ENCODE measurements at places on chromosomes 16 and 17. TPM values are rescaled to one million over a fixed set of nuclear protein-coding genes. Genes with fewer than 3 reads are reported as not detected.
A peak's percentile ranks its signal among the peaks of the same experiment; 100 is the strongest.

GRCh38 chr17:34226011-34226743 is 28.9 kb upstream of the CCL2 start:
- no peak overlapping the region for H3K4me3 ChIP-seq
- H3K27me3 ChIP-seq = peaks cover 25% of the 10 kb centered on the region
- H3K36me3 ChIP-seq = no peaks in the 10 kb centered on the region
- DNase-seq = no peak
- no peaks in the 10 kb centered on the region for H3K4me1 ChIP-seq
- H3K27ac ChIP-seq = no peak overlapping the region

DNA sequence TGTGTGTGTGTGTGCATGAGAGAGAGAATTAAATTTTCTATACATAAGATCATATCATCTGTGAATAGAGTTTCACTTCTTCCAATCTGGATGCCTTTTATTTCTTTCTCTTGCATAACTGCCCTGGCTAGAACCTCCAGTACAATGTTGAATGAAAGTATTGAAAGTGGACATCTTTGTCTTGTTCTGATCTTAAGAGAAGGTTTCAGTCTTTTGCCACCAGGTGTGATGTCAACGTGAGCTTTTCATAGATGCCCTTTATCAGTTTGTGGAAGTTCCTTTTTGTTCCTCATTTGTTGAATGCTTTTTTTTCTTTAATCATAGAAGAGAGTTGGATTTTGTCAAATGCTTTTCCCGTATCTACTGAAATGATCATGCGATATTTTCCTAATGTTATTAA is 63.3 kb downstream of the RNF213 start:
- no peak overlapping the region for H3K27ac ChIP-seq
- no peak overlapping the region for H3K4me3 ChIP-seq
- H3K27me3 ChIP-seq = no peaks in the 10 kb centered on the region
- no peak for DNase-seq
- H3K4me1 ChIP-seq = peaks cover 5% of the 10 kb centered on the region

The KCNH4 gene
- total RNA-seq = 0.24 TPM

DNA sequence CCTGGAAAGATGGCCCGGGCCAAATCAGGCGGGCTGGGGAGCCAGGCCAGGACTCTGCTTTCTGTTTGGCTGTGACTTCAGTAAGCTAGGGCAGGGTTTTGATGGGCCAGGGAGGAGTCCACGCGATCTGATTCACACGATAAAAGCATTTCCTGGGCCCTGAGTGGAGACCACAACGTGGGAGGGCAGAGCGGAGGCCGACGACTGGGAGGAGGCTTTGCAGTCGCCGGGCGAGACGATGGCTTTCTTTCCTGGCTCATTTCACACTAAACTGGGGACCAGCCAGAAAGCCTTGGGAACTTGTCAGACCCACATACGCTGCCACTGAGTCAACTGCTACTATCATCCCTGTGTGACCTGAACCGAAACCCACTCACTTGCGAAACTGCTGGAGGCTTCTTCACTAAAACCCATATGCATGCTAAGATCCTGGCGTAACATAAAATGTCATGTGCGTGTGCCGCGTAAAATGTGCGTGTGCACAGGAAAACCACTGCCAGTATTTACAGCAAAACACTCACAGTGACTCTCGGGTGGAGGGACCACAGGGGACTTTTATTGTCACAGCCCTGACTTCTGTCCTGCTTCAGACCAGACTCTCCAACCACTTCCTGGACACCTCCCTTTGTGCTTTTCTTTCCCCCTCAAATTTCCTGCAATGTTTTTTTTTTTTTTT is 14.2 kb upstream of the RHBDF2 start:
- H3K4me1 ChIP-seq = peaks cover 22% of the 10 kb centered on the region
- H3K27me3 ChIP-seq = no peaks in the 10 kb centered on the region
- H3K4me3 ChIP-seq = peak overlapping the region; percentile 62
- DNase-seq = peak; percentile 88
- no peaks in the 10 kb centered on the region for H3K36me3 ChIP-seq

GRCh38 chr16:78462288-78463208 is 363.1 kb downstream of the WWOX start:
- H3K27me3 ChIP-seq = no peaks in the 10 kb centered on the region
- DNase-seq = no peak
- no peaks in the 10 kb centered on the region for H3K4me1 ChIP-seq
- H3K27ac ChIP-seq = no peak overlapping the region

- peaks cover 2% of the 10 kb centered on the region for H3K4me1 ChIP-seq
These were observed 3.8 kb upstream of the HAP1 start for GRCh38 chr17:41738077-41738800.

The OR1A1 gene
- total RNA-seq = not detected

GRCh38 chr16:87263418-87264052 is 53.7 kb downstream of the C16orf95 start:
- H3K36me3 ChIP-seq = no peaks in the 10 kb centered on the region
- no peak overlapping the region for H3K4me3 ChIP-seq
- no peak for DNase-seq
- H3K4me1 ChIP-seq = no peaks in the 10 kb centered on the region
- H3K27me3 ChIP-seq = no peaks in the 10 kb centered on the region

DNA sequence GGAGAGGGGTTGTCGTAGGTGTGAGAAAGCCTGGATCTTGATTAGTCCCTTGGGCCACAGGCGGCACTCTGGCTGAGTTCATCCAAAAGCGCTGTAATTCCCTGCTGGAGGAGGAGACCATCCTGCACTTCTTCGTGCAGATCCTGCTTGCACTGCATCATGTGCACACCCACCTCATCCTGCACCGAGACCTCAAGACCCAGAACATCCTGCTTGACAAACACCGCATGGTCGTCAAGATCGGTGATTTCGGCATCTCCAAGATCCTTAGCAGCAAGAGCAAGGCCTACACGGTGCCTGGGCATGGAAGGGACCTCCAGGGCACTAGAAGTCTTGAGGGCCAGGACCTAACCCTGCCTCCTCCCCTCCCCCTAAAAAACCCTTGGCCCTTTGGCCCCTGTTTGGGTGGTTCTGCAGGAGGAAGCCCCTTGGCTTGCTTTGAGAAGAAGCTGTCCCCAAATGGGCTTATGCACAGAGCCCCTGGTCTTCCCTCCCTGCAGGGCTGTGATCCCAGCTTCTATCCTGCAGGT is 6.2 kb downstream of the NEK8 start:
- H3K4me1 ChIP-seq = peaks cover 21% of the 10 kb centered on the region
- no peaks in the 10 kb centered on the region for H3K27me3 ChIP-seq
- H3K27ac ChIP-seq = no peak overlapping the region

GRCh38 chr17:66620528-66620927 is 214.4 kb upstream of the CACNG5 start:
- H3K27ac ChIP-seq = no peak overlapping the region
- no peak overlapping the region for H3K4me3 ChIP-seq
- peaks cover 2% of the 10 kb centered on the region for H3K36me3 ChIP-seq
- peaks cover 48% of the 10 kb centered on the region for H3K4me1 ChIP-seq

The TNFRSF17 gene
- not detected for total RNA-seq
